Glutamatergic neuron (in vitro differentiated cells): ENCODE measurements at places on chromosomes 13 and 19. TPM values are rescaled to one million over a fixed set of nuclear protein-coding genes. Genes with fewer than 3 reads are reported as not detected.

- no peak for DNase-seq
These were observed 3.6 kb downstream of the FCHO1 start for GRCh38 chr19:17754634-17755442.

GRCh38 chr13:101406791-101407190 lies 9.5 kb downstream of the NALCN start:
- no peak for DNase-seq

DNA sequence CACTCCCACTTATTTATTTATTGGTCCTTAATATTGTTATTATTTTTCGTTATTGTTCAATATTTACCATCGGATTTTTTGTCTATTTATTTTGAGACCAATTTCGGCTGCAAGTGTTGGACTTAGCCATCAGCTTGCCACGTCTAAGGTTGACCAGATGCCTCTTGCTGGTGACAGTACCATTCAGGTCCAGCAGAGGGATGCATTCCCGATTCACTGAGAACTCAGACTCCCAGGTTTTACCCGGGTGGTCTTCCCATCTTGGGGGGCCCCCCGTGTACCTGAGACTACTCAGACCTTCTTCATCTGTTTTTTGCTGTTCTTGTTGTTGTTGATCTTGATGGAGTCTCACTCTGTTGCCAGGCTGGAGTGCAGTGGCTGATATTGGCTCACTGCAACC lies 1435.2 kb downstream of the UQCRFS1 start:
- DNase-seq, result no peak

DNA sequence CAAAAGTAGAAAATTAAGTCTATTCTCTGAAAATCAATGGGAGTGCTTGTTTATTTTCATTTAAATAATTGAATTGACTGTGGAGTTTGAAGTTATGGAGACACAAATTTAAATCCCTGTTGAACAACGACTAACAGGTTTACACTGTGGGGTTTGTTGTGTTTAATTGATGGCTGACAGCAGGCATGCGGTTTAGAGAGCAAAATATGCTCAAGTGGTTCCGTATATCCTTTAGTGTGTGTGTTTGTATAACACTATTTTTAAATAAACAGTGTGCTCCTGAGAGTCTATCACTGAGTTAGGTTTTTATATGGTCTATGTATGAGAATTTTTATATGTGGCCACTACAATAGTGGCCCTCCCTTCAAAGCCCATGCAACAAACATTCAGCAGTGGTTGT lies 332.0 kb downstream of the GPC6 start:
- no peak for DNase-seq

- DNase-seq, result no peak
These were observed 1318.9 kb downstream of the OLFM4 start for GRCh38 chr13:54347531-54347930.

GRCh38 chr19:18596752-18597157 lies 8.2 kb downstream of the REX1BD start:
- DNase-seq, result peak; percentile 68

The ANKRD24 gene
- 6.1 TPM for total RNA-seq

The ACP4 gene
- not detected for total RNA-seq
